ENCODE measurements at places on chromosomes 16 and 17.

GRCh38 chr16:17347624-17348023 is 123.1 kb downstream of the XYLT1 start:
- no peak for DNase-seq

DNA sequence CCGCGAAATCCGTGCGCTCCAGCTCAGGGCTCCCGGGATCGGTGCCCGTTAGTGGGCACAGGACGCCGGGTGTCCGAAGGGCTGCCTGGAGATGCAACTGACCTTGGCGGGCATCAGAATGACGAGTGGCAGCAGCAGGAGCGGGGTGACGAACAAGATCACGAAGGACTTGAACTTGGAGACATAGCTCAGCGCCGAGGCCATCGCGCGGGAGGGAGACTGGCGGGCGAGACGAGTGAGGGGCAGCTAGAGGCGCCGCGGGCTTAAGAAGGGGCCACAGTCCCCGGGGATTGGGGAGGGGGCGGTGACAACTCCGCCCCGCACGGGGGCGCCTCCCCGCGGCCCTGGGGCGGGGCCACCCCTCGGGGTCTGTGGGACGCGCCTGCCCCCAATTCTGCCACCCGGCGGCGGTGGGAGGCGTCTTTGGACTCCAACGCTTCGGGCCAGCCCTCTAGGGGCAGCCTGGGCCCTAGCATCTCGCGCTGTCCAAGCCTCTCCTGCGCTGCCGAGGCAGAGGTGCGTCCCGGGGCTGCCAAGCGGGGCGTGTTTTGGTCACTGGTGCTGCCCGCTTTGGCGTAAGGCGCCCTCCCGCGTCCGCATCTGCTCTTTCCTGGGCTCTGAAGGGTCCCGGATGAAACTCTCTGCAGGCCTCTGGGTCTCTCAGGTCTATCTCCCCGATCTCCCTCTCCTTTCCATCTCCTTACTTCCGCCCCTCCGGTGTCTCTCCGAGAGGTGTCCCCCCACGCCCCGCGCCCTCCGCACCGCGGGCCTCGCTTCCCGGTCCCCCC is at the start of gene SLC13A5:
TSS of gene SLC13A5 (minus strand) at position 240 of the 788 bp plus-strand sequence. CDS start at position 204, 36 bp downstream.
- peak; percentile 49 for DNase-seq

DNA sequence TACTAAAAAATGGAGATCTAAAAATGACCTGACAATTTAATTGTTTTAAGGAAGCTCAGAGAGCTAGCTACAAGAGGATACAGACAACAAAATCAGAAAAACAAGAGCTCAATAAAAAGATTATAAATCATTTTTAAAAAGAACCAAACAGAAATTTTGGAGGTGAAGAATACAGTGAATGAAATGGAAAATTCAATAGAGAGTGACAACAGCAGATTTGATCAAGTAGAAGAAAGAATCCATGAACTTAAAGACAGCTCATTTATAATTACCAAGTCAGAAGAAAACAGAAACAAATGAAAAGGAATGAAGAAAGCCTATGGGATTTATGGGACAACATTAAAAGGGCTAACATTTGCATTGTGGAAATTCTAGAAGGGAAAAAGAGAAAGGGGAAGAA is 136.6 kb upstream of the CACNG5 start:
- no peak for DNase-seq

DNA sequence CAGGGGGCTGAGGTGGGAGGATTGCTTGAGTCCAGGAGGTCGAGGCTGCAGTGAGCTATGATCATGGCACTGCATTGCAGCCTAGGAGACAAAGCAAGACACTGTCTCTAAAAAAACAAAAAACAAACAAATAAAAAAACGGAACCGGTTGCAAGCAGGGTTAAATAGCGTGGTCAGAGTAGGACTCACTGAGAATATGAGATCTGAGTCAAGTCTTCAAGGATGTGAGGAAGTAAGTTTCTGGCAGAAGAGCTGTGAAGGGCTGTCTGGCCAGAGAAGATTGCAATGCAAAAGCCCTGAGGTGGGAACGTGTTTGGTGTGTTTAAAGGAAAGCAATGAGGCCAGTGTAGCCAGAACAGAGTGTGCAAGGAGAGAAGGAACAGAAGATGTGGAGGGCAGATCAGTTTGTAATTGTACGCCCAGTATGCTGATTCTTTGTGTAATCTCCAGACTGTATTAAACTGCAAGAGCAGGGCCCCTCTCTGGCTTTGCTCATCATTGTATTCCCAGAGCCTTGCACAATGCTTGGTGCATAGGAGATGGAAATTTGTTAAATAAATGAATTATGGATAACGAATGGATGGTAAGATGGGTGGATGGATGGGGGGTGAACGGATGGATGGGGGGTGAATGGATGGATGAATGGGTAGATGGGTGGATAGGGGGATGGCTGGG is 6.3 kb downstream of the G6PC1 start:
- DNase-seq: no peak

DNA sequence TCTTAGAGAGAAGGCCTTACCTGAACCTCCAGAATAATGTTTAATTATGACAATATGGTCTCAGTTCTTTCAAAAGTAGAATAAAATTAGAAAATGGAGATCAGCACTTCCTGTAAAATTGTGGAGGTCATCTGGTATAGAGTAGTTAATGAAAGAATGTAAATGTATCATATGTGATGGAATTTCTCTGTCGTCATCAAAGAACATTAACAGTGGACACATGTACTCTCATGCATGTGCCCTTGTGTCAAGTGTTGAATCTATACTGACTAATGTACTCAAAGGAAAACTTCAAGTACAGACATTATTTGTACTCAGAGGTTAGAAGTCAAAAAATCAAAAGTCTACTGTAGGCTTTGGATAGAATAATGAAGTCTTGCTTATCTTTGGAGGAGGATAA is 129.2 kb upstream of the MYOCD start:
- no peak for DNase-seq

- DNase-seq: no peak
These were observed 6.3 kb downstream of the HSBP1 start for GRCh38 chr16:83813823-83814658.

DNA sequence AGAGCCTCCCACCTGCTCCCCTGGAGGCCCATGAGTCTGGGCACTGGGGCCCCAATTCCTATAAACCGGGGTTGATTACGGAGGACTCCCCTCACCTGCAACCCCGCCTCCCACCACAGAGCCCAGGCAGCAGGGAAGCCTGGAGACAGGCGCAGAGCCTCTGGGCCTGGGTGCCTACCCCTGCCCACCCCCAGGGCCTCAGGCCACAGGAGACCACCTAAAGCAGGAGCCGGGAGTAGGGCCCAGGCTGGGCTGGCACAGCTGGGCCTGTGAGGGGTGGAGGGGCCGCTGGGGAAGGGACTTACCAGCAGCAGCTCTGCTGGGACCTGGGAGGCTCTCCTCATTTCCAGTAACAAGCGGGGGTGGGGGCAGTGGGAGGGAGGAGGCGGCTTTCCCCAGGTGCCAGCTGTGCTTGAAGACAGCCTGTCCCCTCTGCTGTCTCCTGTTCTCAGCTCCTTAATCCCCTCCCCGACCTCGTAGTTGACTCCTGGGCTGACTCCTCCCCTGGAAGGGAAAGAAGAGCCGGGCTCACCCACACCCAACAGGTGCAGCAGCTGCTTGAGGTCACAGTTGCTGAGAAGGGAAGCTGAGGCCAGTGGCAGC is 46.8 kb downstream of the TMEM235 start:
- DNase-seq: peak; percentile 55

- DNase-seq: no peak
These were observed 6.5 kb downstream of the MARCHF10 start for GRCh38 chr17:62801553-62802114.

GRCh38 chr17:5282642-5283217 is 646 bp downstream of the RABEP1 start:
- peak; percentile 72 for DNase-seq

GRCh38 chr16:84633622-84634021 is 14.7 kb upstream of the KLHL36 start:
- no peak for DNase-seq

- no peak for DNase-seq
These were observed 14.4 kb downstream of the PIPOX start for GRCh38 chr17:29057361-29057760.

DNA sequence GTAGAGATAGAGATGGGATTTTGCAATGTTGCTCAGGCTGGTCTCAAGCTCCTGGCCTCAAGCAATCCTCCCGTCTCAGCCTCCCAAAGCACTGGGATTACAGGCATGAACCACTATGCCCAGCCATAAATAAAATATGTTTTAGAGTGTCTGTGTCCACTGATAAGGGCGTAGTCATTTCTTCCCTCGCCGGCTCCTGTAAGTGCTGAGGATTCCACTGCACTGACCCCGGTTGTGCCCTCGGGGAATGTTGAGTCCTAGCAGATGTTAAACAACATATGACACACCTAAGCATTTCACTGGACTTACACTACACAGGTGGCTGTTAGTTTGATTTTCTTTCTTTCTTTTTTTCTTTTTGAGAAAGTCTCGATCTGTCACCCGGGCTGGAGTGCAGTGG is 5.6 kb upstream of the SHMT1 start:
- no peak for DNase-seq

GRCh38 chr17:2043785-2044184 is 2.0 kb downstream of the OVCA2 start:
- DNase-seq: no peak

GRCh38 chr16:22008215-22009059 is 526 bp downstream of the MOSMO start:
- DNase-seq: no peak

GRCh38 chr16:55171241-55171640 is 152.8 kb upstream of the IRX6 start:
- peak; percentile 17 for DNase-seq

DNA sequence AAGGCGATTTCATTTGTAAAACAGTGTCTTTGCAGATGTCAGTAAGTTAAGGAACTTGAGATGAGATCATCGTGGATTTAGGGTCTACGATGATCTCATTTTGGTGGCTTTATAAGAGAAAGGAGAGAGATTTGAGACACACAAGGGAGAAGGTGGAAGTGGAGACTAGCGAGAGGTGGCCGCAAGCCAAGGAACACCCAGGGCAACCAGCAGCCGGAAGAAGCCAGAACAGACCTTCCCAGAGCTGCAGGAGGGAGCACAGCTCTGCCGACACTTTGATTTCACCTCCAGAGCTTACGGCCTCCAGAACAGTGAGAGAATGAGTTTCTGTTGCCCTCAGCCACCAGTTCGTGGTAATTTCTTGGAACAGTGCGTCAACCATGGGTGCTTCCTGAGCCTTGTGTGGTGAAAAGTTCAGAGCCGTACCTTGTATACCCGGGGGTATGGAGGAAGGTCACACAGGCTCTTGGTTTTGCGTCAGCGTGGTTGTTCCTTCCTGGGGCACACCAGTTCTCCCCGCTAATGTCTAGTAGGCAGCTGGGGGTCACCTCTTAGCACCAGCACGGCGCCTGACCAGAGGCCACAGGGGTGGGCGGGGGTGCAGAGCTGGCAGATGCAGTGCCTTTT is 12.9 kb upstream of the SEC14L1 start:
- DNase-seq: peak; percentile 51

DNA sequence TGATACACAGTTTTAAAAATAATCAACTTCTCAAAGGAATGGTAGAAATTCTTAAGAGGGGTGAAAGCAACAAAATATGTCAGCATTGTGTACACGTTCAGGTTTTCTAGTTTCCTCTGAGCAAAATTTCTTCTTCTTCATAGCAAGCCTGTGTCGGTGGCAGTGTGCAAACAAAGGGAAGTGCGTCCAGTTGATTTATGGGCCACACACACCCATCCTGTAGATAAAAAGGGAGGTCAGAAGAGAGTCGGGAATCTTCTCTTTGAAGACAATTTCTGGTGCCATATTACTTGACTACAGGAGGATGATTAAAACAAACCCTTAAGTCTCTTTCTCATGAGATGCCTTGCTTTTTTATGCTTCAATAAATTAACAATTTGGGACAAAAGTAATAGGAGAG is 484.1 kb upstream of the SALL1 start:
- DNase-seq: no peak

GRCh38 chr17:68711858-68712257 is 110.7 kb upstream of the FAM20A start:
- DNase-seq: no peak

DNA sequence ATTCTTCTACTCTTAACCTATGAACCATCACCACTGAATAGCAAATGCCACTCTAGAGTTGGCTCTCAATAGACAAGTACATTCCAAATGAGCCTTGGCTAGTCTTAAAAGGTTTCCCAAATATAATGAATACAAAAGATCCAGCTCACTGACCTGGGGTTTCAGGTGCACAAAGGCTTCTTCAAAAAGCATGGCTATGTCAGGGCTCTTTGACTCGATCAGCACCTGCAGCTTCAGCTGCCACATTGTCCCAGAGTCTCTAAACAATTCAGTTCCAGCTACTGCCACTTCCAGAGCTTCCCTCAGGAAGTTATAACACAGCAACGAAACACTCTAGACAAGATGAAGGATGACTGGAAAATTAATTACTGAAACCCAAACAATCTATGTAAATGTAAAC is 16.0 kb upstream of the COPRS start:
- DNase-seq: no peak

- DNase-seq: no peak
These were observed 88.5 kb downstream of the CLEC16A start for GRCh38 chr16:11032922-11033291.

DNA sequence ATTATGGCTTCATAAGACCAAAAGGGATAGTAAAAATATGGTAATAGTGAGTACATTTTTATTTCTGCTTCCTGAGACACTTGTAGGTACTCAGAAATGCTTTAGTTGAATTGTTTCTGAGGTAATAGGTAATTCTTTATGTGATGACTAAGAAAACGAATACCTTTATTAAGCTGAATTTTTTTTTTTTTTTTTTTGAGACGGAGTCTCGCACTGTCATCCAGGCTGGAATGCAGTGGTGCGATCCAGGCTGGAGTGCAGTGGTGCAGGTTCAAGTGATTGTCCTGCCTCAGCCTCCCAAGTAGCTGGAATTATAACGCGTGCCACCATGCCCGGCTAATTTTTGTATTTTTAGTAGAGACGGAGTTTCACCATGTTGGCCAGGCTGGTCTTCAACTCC is 1.9 kb downstream of the RAD51C start:
- no peak for DNase-seq

GRCh38 chr17:19485800-19486340 is 47.8 kb upstream of the SLC47A1 start:
- DNase-seq: no peak

DNA sequence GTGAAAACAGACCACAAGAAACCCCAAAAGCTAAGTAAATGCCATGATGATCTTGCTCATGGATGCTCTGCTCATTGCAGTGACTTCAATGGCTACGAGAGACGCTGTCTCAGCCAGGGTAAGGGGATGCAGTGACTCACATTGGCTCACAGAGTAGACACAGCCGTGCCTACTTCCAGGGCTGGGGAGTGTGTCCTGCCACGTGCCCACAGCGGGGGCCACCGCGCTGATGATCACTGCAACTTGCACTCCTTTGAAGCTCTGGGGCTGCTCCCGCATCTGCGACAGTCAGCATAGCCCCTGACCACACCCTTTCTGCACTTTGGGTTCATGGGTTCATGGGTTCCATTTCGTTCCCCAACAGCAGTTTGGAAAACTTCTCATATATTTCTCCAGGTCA is 231.4 kb upstream of the RPL38 start:
- no peak for DNase-seq
